ENCODE measurements at places on chromosomes 7 and 10. TPM values are rescaled to one million over a fixed set of nuclear protein-coding genes. Genes with fewer than 3 reads are reported as not detected.

DNA sequence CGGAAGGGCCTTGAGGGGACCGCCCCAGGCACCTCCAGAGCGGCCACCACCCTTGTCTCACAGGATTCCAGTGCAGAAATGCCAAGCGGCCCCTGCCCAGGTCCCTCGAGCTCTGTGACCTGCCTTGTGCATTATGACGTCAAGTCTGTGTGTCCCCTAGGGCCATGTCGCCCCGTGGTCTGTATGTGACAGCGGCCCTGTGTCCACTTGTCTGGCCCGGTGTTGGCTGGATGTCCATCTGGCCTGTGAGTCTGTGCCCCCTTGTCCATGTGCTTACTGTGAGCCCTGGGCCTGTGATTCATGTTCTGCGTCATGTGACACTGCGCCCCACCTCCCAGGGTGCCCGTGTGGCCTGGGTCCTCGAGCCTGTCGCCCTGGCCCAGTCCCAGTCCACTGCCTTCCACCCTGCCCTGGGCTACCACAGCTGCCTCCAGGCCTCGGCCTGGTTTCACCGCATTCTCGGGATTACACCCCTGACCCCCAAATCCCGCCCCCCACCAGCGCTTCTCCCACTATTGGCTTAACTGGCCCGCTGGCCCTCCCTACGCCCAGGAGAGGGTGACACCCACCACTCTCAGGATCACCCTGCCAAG, 66.6 kb upstream of the ZNF722 start:
- no peak for DNase-seq

- DNase-seq = peak; percentile 65
Measured at GRCh38 chr10:28975891-28976531, 298.7 kb downstream of the BAMBI start.

ADIRF gene
- 19.0 TPM for polyA plus RNA-seq

GRCh38 chr7:140723006-140723405, 26.5 kb downstream of the NDUFB2 start:
- no peak for DNase-seq

DNA sequence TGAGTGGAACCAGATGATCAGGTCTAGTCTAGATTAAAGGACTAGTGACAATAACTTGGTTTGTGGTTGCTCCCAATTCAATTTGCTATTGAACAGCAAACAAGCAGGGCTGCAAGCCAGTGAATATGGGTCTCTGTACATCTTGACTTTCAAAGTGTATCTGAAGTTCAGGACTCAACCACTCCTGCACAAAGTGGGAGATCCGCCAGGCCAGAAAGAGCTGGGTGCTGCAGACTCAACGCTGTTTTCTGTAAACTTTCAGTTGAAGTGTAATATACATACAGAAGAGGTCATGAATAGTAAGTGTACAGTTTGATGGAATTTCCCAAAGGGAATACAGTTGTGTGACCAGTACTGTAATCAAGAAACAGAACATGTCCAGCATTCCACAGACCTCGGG, 416.6 kb downstream of the RPS24 start:
- no peak for DNase-seq
